ENCODE measurements at places on chromosomes 3 and 15. TPM values are rescaled to one million over a fixed set of nuclear protein-coding genes. Genes with fewer than 3 reads are reported as not detected.

Gene SUSD5
- 1.6 TPM for total RNA-seq

Gene GOLGA8R
- total RNA-seq: 0.50 TPM

DNA sequence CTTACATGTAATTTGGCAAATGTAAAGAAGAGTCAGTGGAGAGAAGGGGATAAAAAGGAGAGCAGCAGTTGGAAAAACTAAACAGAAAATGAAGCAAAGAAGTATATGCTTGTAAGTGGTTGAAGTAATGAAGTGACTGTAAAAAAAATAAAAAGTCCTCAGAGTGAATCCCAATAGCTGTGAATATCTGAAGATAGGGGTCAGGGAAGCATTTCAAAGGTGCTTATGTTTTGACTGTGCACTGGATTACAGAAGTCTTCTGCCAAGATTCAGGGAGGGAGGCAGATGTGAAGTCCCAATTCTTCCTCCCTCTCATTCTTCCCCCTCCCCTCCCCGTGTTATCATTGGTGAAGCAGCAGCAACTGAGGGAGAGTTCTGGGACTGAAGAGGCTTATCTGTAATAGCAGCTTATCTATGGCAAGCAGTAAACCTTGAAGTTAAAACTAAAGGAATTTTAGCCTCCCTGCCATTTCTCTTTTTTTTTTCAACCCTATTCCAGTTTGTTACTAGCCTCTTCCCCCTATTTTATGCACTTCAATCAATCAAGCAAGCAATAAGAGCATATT is 597.9 kb downstream of the IGSF11 start:
- DNase-seq: no peak

- DNase-seq: no peak
These were observed 66.4 kb downstream of the LMCD1 start for GRCh38 chr3:8567784-8568575.
